ENCODE measurements at places on chromosomes 6 and 20. TPM values are rescaled to one million over a fixed set of nuclear protein-coding genes. Genes with fewer than 3 reads are reported as not detected.

DNA sequence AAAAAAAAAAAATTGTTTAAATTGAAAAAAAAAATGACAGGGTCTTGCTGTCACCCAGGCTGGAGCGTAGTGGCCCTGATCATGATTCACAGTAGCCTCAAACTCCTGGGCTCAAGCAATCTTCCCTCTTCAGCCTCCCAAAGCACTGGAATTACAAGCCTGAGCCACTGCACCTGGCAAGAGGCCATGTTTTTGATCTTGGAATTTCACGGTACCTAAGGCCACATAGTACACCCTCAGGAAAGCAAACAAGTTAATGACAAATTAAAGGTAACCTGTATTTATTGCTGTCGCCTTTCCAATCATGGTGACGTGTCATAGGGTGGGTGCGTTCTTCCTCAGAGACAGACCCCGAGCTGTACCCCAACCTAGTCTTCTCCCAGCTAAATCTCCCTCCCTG is 79.2 kb downstream of the LINC00237 start:
- DNase-seq = no peak

DNA sequence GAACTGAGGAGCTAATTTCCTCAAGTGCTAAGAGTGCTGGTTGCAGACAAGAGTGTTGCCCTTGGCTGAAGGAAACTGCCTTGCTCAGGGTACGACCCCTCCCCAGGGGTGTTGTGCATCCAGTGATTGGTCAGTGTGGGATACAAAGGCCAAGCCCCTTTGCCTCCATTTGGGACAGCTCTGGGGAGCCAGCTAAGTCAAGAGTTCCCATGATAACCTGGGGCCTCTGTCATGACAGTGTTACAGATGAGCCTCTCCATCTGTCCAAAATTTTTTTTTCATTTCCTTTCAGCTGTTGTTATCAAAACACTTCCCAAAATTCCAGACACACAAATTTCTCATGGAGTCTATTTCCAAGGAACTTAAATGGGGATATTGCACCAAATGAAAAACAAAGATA is 93.3 kb downstream of the HS3ST5 start:
- no peak for DNase-seq

The ATP6V1G2 gene
- 1.2 TPM for total RNA-seq

The ZBP1 gene
- total RNA-seq = 3.6 TPM

DNA sequence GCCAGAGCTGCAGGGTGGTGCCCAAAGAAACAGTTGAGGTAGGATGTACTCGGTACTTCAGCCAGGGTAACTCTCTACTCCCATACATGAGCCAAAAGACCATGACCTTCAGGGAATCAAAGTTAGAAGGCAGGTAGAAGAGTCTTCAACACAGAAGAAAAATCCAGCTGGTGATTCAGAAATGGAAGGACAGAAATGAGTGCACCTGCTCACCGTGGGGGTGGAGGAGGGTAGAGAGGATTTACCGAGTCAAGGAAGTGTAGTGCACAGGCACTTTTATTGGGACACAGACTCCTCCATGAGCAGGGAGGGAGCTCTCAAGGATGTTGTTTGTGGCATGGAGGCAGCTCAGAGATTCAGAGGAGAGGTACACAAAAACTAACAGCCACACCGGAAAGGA is 330.3 kb upstream of the PRDM1 start:
- DNase-seq = no peak

GRCh38 chr20:420721-421574 is 12.8 kb downstream of the RBCK1 start:
- peak; percentile 90 for DNase-seq

DNA sequence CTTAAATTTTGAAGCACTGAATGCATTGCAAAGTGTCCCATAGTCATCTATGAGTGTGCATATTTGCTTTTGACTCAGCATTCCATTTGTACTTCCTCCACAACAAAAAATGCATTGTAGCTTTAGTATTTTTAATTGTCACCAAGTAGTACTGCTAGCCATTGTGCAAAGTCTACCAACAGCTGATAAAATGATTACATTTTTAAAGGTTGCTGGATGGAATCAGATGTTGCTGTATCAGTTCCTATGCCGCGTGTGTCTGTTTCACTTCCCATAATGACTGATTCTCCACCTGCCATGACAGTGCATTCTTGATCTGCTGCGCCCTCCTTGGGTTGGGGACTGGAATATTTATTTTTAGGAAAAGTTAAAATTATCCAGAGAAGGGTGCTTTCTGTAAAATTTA is 41.2 kb downstream of the SLX4IP start:
- DNase-seq = no peak

- DNase-seq = no peak
Observed at GRCh38 chr20:58147628-58148370, 80.7 kb downstream of the ANKRD60 start.

DNA sequence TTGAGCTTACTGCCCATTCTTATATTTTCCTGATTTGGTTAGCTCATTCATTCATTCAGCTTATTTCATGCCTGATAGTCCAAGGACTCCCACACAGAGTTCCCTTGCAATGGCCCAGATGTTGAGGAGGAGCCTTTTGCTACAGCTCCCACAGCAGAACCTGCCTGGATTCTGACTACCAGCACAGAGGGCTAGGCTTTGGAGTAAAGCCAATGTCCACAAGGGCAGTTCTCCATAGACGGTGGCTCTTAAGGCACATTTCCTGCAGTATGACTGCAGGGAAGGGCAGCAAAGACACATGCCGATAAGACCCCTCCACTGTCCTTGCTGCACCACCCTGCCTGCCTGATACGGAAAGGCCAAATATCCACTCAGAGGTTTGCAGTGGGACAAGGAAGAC is 112.3 kb upstream of the SYNDIG1 start:
- no peak for DNase-seq

GRCh38 chr6:159916752-159917151 is 26.0 kb downstream of the MAS1 start:
- no peak for DNase-seq

The TFAP2D gene
- not detected for total RNA-seq

- no peak for DNase-seq
Observed at GRCh38 chr6:164612751-164613150, 696.7 kb downstream of the C6orf118 start.

The MDFI gene
- total RNA-seq = 0.96 TPM

GRCh38 chr6:143620447-143620846 is 57.3 kb upstream of the PHACTR2 start:
- DNase-seq = no peak

The MLIP gene
- total RNA-seq = 2.3 TPM

- no peak for DNase-seq
Observed at GRCh38 chr6:72974276-72974675, 251.0 kb downstream of the KHDC1L start.

The HLA-DRA gene
- 115 TPM for total RNA-seq

The VGLL2 gene
- total RNA-seq = not detected

The SRSF12 gene
- total RNA-seq = 0.51 TPM

The CENPW gene
- total RNA-seq = 9.8 TPM

The ELOVL4 gene
- total RNA-seq = 0.35 TPM

DNA sequence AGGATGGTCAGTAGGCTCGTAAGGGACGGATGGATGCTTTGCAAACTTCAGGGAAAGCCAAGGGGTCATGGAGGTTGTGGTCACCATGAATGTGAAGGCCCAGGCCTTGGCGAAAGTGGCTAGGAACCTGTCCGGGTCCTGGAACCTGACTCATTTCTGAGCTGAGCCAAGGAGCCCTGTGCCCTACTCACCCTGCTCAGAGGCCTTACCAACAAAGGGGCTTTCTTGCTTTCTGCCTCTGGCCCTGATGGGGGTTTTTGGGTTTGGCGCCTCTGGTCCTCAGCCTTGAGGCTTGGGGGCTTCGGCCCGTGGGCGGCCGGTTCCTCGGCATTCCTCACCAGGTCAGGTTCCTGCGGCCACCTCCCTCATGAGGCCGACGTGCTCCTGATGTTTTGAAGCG is 155.1 kb downstream of the DTNBP1 start:
- no peak for DNase-seq

The SNPH gene
- 2.2 TPM for total RNA-seq

The CPNE5 gene
- total RNA-seq = 4.7 TPM

GRCh38 chr6:45702849-45703739 is 312.6 kb downstream of the CLIC5 start:
- no peak for DNase-seq

The IL20RA gene
- 12.2 TPM for total RNA-seq

The PDCD2 gene
- total RNA-seq = 43.7 TPM

GRCh38 chr6:36320475-36320874 is 16.2 kb downstream of the BNIP5 start:
- DNase-seq = no peak

The DACT2 gene
- total RNA-seq = 1.5 TPM

- DNase-seq = no peak
Observed at GRCh38 chr6:89566008-89566800, 72.3 kb downstream of the LYRM2 start.

DNA sequence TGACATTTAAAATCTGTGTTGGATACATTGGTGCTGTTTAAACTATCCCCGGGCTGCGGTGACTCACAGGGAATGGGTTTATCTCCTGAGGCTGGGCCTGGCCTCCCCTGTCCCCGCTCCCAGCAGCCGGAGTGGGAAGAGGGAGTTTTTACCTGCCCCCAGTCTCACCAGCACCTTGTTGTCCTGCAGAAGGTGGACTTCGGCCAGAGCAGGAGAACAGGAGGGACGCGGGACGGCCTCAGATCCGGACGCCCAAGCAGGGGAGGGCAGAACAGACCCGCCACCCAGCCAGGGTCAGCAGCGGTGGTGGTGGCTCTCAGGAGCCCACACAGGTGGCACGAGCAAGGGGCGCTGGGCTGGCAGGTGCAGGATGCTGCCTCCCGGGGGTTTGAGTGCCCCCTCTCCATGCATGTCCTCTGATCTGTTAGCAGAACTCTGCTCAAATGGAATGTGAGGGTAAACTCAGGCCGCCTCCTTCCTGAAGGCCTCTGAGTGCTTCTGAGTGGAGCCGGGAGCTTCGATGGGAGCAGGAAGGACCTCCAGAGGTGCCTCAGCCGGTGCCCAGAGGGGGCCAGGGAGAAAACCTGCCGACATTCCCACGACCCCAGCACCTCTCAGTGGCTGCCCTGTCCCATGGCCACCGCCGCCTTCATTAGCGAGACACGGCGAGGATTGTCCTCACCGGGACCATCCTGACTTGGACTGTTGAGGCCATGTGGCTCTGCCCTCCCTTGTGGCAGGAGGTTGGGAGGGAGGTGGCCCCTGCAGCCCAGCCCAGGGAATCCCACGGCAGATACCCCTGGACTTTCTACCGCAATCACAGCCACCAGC is 43.4 kb upstream of the MRGBP start:
- peak; percentile 44 for DNase-seq

- DNase-seq = peak; percentile 24
Observed at GRCh38 chr6:27161946-27162603, 85.4 kb upstream of the PRSS16 start.

DNA sequence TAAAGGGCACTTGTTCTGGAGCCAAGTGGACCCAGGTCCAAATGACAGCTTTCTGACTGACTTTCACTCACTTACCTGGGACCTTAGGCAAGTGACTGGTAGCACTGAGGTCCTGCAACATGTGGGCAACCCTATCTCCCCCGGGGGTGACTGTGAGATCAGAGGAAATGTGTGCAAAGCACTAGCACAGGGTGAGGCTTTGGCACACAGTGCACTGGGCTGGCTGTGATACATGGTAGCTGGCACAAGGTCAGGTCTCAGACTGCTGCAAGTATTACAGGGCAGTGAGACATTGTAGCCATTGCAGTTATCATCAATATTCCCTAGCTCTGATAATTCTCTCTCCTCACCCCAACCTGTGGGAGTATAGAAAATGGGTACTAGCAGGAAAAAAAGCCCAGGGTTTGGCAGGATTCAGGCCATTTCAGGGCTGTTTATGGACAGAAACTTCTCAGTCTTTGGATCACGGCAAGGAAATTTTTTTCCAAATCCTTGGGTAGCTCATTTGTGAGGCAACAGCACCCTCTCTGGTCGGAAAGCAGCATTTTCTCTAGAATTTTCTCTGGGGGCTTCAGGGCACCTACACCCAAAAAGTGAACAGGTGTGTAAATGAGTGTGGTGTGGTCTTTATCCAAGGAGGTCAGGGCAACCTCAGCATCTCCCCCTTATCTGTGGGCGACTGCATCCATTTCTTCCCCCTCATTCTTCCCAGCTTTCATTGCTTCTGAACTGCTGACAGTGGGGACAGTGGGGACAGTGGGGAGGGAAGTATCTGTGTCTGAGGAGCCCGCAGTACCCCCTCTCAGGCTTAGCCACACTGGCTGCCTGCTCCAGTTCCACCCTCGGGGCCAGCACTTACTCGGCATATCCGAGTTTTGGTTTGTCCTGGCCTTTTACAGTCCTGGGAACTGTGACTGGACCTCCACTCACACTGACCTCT is 148.7 kb upstream of the PHACTR3 start:
- no peak for DNase-seq

DNA sequence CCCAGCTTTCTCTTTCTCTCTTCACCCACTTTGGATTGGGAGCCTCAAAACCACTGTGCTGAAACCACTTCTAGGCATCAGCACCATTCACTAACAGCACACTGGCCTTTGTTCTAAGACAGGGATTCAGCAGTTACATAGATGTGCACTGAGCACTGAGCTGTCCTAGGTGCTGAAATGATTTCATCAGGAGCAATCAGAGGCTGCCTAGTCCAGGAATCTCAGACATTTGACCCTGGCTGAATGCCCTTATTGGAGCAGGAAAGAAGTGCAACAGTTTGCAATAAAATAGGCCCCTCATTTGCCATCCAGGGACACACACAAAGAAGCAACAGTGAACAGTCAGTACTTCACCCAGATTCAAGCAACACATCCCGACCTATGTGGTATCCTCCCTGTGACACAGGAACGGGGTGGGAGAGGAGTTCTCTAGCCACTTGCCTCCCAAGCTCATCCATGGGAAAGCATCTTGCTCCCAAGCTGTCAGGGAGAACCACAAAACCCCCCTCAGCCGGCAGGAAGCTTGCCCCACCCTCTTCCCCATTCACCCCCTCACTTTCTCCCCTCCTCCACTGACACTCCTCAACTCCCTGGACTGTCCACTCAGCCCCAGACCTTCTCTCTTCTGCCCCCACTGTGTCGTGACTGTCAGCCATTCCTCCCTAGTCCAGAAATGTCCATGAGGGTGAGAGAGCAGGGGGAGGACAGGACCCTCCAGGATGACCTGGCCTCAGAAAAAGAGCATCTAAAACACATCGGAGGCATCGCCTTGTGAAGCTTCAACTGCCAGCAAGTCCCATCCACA is 304.4 kb downstream of the PREX1 start:
- peak; percentile 68 for DNase-seq

- no peak for DNase-seq
Observed at GRCh38 chr20:38108438-38108985, 56.6 kb downstream of the TGM2 start.

- peak; percentile 78 for DNase-seq
Observed at GRCh38 chr6:33018904-33019303, 9.5 kb upstream of the HLA-DOA start.

The DLK2 gene
- not detected for total RNA-seq

The ABCC10 gene
- 43.3 TPM for total RNA-seq

The ID4 gene
- total RNA-seq = 3.0 TPM

The BANF2 gene
- not detected for total RNA-seq

DNA sequence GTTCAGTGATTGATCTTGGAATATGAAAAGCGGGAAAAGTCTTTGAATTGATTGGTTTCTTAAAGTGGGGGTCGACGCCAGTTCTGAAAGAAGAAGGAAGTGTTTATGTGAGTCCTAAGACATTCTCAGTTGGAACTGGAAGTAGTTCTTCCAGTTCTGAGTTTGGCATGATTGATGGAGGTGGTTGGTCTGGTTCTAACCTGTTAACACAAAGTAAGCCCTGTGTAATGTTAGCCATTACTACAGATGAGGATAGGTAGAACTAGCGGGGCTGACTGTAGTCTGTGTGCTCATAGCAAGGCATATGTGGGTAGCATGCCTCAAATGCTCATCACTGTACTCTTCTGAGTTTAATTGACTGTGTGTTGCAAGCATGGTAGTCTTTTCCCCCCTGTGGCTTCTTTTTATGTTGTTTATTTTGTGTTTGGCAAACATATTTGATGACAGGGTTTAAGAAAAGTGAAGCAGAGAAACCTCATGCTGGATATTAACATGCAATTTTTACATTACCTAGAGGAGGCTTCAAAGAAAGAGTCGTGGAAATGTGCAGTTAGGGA is 24.9 kb downstream of the CITED2 start:
- no peak for DNase-seq

Data from mucosa of descending colon (tissue), 3 donors.